Activated CD4-positive, CD25-positive, alpha-beta regulatory T cell (primary cell): ENCODE measurements at places on chromosomes 1 and 21.

DNA sequence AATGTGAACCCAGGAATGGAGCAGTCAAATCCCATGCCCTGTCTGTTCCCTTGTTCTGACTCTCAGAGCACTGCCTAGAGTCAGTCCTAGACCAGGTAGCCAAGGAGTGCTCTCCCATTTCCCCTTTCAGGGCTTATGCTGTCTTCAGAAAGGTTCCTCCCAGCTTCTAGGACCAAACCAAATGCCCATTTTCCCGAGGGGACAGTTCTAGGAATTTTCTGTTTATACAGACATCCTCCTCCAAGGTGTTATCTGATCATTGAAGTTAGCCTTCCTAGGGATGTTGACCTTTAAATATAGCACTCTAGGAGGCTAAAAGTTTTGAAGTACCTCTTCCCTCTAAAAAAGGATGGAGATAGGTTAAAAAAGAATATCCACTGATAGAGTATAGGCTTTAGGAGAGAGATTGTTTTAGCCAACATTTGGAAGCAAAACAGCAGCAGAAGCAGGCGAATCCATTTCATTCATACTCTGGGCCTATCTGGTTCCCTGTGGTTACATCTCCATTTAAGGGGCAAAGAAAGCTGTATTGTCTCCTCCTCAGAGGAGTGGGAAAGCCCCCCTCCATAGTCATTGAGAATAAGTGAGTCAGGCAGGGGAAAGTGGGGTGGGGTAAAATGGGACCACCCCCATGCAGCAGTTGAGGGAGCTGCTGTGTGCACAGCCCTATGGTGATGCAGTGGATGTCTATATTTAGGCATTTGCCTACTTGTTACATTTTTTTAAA is 126.5 kb downstream of the SPATA46 start:
- no peak for DNase-seq

GRCh38 chr1:207971331-207972219 is 60.6 kb upstream of the CD34 start:
- no peak for DNase-seq

DNA sequence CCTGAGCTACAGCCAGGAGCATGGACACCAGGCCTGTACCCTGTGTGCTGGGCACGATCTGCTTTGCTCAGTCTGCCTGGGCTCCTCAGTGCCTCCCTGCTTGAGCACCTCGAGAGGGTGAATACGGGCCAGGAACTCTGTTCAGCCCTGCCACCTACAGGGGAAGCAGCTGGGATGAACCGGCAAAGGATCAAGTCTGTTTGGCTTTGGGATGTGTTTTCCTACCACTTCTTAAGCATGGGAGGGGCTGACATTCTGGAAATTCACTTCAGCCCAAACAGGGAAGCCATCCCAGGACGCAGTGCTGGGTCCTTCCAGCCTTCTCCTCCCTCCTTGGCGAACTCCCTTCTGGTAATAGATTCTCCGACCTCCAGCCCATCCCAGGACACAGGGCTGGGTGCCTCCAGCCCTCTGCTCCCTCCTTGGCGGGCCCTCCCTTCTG is 55.8 kb upstream of the SELENON start:
- DNase-seq: no peak

GRCh38 chr21:38041493-38041892 is 125.2 kb upstream of the KCNJ6 start:
- no peak for DNase-seq

DNA sequence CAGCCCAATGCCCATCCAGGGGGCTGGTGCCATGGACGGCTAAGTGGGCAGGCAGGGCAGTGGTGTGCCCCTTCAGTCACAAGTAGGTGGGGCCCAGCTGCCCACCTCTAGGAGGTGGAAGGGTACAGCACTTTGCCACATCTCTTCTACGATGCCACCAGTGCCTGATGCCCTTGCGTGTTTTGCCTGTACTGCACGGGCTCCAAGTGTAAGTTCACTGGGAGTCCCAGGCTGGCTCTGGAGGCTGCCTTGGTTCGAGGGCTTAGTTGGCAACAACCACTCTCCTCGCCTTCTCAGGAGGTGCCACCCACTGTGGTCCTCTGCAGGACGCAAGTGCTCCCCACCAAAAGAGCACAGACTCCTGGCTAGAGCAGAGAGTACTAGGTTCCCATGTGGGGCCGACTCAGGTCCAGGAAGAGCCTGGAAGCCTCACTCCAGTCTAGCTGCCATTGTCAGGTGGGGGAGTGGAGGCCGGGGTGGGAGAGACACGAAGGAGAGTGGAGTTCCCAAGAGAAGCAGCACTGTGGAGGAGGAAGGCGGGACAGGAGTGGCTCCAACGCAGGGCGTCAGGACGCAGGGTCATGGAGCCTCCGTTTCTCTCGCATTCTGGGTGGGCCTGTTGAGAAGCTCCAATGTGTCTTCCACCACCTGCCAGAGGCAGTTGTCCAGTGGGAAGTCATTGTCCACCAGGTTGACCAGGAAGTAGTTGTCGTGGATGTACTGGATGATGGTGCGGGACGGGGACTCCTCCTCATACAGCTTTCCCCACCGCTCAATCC is 15.5 kb downstream of the MTHFR start:
- no peak for DNase-seq

GRCh38 chr1:58307431-58307830 is 239.1 kb downstream of the OMA1 start:
- DNase-seq: no peak

DNA sequence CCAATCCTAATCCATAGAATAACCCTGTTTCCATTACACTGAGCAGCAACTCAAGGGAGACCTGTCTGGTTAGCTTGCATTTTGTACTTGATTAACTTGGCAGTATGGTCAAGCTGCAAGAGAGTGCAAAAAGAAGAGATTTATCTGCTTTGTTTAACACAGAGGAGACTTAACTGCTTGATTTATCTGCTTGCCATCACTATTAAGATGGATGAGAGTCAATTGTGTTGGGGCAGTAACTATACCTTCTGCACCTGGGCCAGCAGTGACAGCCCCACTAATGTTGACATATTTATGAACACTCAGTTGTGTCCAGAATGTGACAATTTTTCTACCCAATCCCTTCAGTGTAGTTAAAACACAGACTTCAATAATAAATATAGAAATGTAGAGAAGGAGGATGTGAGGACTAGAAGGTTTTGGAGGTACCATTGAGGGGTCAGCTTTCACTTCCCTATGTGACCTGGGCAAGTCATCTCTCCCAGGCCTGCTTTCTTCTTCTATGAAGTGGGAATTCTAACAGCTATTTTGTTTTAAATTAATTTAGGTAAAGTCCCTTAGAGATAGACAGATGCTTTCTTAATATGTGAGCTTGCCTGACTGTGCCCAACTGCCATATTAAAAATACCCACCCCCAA is 159.1 kb upstream of the KCNK2 start:
- DNase-seq: no peak

DNA sequence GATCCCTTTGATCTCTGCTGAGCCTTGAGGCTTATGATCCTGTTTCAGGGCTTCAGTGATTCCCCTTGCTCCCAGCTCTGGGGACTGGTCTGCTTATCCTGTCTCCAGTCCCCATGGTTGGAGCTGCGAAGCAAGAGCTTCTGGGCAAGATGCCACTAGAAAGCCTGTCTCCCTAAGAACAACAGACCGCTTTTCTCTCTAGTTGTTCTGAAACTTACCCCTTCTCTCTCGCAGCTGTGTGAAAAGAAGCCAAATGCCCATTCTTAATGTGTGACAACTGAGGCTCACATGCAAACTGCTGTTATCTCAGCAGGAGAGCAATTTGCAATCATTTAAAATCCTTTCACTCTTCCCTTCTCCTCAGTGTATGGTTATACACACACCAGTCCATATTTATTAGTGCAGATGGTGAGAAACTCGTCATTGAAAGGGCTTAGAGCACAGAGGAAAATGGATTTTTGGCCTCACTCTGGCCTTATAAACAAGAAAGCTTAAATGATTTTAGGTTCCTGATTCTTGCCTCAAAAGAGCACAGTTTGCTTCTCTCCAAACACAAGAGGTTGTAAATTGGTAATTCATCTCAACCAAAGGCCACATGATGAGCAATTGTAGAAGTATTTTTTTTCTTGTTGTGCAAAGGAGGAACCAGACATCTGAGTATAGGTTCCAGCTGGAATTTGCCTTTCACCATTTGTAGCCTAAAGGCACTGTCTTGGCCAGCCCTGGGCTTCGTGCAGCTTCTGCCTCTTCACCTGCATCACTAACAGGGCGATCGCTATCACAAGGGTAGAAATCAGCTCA is 179.2 kb upstream of the LMO4 start:
- no peak for DNase-seq

DNA sequence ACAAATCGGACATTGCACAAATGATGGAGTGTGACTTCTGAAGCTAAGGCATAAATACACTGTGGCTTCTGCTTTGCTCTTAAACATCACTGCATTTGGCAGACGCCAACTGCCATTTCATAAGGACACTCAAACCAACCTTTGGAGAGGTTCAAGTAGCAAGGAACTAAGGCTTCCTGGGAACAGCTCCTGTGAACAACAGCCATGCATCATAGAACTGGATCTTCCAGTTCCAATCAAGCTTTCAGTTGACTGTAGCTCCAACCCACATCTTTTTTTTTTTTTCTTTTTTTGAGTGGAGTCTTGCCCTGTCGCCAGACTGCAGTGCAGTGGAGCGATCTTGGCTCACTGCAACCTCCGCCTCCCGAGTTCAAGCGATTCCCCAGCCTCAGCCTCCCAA is 10.7 kb upstream of the HUNK start:
- DNase-seq: no peak
